ENCODE measurements at places on chromosomes 3 and 15.

- DNase-seq = no peak
Measured at GRCh38 chr15:39125904-39126303, 455.0 kb upstream of the THBS1 start.

- DNase-seq = no peak
Measured at GRCh38 chr15:98480844-98481243, 167.5 kb upstream of the IGF1R start.

DNA sequence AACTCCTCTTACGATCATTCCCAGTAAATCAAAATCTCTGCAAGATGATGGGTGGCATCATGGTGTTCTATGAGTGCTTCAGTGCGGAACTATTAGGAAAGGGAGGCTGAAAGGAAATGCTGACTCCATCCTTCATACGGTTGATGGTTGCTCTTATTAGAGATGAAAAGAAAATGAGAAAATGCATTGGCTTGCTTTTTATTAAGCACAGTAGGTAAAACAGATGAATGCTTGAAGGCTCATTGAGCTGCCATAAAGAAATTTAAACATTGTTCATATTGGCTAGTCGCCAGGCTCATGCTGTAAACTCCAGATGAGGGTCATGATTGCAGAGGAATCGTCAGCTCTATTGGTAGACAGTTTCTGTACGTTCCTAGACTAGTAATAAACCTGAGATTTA, 115.8 kb downstream of the EPHA3 start:
- DNase-seq = no peak

DNA sequence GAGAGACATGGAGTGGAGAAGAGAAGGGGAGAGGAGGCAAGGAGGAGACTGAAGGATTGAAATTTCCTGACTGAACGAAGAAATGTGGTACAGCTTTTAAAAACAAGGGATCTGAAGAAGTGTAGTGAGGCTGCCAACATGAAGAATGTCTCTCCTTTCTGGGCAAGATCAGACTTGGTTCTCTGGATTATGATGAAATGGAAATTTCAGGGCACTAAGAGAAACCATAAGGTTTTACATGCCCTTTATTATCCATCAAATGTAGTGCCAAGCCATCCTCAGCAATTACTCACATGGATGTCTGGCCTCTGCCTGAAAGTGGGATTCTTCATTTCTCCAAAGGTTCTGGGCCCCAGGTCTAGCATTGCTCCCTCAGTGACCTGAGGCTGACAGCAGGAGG, 77.6 kb upstream of the CCDC80 start:
- no peak for DNase-seq

DNA sequence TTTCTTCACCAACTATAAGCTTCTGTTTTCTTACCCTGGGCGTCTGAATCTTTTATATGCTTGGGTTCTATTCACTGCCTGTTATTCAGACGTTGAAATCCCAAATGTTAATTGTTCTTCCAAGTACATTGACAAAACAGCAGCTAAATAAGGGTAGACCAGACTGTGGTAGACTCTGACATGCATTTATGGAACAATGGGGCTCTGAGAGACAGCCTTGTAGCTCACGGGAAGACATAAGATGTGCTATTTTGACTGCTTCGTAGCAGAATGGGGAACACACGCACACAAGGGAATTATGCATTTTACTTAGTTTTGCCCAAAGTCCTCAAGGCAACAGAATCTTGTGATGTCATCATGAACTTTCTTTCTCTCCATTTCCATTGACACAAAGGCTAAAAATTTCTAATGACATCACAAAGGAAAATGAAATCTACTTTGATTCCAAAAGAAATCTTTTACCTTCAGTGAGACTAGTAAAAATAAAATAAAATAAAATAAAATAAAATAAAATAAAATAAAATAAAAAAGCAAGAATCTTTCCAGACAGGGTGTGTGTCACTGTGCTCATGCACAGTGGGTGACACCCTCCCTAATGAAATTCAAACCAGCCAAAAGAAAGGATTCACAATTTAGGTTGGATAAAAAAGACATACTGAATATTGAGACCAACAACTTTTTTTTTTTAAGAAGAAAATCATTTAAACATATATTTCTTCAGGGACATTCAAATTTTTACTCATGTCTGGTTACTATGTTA, 346.6 kb downstream of the ZBTB20 start:
- DNase-seq = no peak

DNA sequence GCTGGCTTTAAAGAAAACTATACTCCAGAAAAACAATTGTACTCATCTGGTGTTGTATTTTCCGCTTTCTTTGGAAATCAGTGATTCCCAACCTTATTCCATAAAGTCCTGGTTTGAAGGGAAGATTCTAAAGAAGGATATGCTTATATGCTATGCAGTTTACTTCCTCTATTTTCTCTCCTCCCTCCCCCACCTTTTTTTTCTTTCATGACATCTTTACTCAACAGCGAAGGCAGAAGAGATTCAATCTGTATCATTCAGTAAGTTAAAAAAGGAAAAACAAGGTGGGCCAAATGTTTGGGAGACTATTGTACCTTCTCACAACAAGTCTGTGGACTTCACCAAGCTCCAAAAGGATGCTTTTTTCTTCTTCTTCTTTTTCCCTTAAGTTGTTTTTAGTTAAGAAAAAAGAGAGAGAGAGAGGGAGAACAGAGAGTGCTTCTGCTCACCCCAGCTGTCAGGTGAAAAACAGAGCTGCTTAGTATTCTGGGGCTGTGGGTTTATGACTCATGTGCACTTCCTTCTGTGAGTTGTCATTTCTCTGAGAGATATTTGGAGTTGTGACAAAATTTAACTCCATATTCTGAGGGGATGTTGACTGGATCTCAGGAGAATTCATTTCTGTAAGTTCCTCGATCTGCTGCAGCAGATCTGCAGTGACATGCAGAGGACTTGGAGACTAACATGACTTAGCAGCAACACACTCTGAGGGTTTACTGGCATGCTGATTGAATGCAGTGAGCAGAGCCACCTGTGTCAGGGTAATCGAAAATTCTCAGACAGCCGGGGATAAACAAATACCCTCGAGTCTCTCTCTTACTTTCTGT, 70.7 kb downstream of the SSR3 start:
- no peak for DNase-seq

Data from cortex of kidney (tissue), 1 donor.